ENCODE measurements at places on chromosomes 4 and X. TPM values are rescaled to one million over a fixed set of nuclear protein-coding genes. Genes with fewer than 3 reads are reported as not detected.

DNA sequence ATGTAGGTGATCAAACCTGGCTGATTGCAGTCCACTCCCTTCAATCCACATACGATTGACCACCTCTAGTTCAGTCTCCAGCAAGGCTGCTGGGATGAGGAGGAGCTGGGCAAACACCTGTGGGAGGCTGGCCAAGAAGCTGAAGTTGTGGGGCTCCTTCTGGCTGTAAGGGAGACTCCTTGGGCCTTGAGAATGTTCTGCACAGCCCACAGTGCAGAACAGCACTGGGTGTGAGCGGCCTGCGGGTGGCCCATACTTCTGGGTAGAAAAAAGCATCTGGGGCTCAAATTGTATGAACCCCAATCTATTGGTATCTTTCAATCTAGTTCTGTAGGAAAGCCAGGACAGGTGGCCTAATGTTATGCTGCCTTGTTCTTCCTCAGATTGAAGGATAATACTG is 1608.8 kb upstream of the PCDH10 start:
- DNase-seq, result no peak

Gene GLRA3
- total RNA-seq, result not detected

DNA sequence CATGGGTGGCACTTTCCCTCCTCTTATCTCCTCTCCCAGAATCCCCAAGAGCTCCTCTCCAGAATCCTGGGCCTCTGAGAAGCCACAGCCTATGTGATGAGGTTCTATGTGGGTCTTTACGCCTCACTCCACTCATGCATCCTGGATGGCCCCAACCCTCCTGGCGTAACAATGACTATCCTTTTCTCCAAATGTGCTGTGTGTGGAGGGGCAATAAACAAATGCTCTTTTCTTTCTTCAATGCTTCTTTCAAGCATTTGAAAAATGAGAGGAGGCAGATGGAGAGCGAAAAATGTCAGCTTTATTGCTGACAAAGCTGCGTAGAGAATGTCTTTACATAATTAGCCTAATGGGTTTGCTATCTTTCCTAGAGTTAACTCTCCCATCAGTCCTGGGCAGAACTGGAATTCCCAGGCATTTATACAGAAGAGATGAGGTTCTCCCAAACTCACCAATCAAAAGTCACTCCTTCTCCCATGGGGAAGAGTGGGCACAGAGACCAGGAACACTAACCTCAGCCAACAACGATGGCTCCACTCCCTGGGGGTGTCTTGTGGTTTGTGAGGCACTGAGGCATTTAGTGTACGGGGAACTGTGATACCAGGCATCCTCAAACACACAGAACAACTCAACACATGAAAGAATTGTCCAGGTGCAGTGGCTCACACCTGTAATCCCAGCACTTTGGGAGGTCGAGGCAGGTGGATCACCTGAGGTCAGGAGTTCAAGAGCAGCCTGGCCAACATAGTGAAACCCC is 118.9 kb upstream of the SLC34A2 start:
- DNase-seq, result no peak

GRCh38 chrX:153647461-153648357 is 706 bp downstream of the DUSP9 start:
- peak; percentile 30 for DNase-seq
